Activated naive CD4-positive, alpha-beta T cell treated with anti-CD3 and anti-CD28 coated beads, Interleukin-2, amount 50 U/mL, for 72 hours (primary cell): ENCODE measurements at places on chromosomes 4 and X. TPM values are rescaled to one million over a fixed set of nuclear protein-coding genes. Genes with fewer than 3 reads are reported as not detected.

DNA sequence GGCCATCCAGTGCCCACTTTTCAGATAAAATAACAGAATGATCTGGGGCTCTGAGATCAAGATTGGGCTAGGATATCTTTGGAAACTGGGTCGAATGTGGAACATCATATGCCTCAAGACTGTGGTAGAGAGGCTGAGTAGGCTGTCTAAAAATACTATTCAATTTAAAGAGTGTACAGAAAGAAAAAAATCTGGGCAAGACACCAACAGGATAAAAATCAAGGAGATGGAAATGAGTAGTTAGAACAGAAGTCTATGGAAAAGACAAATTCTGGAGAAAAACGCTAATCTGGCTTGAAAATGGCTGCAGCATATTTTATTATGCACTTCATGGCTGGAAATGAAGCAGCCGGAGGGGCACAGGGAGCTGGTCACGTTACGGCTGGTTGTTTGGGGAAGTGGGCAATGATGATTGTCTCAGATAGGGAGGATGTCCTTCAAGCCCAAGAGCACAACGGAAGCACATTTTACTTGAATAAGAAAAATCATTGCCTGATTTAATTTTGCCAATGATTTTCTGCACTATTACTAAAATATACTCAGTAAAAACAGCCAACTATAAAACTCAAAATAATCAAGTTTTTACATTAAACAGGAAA is 27.1 kb upstream of the MAPK10 start:
- DNase-seq = no peak

DNA sequence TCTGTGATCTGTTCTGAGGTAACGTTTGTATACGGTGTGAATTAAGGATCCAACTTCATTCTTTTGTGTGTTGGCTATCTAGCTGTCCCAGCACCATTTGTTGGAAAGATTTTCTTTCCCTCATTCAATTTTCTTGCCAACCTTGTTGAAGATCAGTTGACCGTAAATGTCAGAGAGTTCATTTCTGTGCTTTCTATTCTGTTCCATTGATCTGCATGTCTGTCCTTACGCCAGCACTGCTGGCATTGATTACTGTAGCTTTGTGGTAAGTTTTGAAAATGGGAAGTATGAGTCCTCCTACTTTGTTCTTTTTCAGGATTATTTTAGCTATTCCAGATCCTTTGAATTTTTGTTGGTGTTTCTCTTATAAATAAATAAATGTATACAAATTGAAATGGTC is 60.8 kb downstream of the MTMR1 start:
- no peak for DNase-seq

GRCh38 chrX:45824471-45824870 is 623.8 kb upstream of the DIPK2B start:
- DNase-seq = no peak

DNA sequence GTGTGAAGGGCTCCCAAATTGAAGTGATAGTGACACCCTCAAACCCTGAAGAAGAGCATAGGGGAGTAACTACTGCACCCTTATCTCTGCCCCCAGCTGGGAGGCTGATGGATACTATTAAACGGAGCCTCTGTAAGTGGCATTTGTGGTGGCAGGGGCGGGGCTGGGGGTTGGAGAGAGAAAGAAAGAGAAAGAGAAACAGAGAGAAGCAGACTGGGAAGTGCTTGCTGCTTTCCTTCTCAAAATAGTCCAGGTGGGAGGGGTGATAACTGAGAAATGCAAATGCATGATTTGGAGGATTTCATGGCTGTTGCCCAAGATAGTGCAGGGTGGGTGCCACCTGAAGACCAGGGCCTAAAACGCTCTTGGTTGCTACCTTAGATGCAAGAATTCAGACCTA is 253.5 kb upstream of the GATB start:
- DNase-seq = no peak

DNA sequence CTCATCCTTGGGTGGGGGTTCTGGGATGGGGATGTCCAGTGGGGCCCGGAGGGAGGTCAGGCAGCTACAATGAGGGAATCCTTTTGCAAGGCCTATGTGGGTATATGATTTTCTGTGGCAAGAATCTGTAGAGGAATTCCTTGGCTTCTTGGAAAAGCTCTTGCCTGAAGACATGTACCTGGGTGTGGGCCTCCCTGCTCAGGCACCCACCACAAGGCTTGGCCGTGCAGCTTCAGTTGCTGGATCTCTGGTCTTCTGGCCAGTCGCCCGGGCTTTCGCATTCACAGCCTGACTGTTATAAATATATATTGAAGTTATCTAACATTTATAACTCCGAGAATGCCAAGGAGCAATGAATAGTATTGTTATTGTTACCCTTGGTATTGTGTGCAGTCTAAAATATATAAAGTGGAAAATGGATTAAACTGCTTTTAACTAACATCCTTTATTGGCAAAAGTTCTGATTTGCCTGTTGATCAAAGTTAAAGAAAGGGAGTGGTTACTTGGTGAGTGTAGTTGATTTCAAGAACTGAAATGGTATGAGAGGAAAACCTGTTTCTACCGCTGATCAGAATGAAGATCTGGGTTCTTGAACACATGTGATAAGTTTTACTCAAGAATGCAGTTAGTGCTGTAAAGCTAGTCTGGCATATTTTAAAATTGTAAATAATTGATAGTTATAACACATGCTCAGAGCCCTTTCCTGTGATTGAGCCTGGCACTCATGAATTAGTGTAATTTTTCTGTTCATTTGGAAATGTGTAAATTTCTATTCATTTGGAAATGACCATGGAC is 36.0 kb downstream of the PTTG2 start:
- no peak for DNase-seq

DNA sequence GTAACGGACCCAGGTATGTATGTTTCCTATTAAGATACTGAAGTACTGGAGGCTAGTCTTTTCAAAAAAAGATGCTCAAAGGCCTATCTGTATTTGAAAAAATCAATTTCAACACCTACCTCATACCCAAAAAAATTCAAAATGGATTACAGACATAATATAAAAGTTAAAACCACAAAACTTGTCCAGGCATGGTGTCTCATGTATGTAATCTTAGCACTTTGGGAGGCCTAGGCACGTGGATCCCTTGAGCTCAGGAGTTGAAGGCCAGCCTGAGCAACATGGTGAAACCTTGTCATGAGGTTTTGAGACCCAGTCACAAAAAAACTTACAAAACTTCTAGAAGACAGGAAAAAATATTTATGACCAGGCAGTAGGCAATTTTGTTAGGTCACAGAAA is 16.7 kb downstream of the RBMX start:
- DNase-seq = no peak

- no peak for DNase-seq
These were observed 226.9 kb upstream of the HCCS start for GRCh38 chrX:10884246-10884645.

- DNase-seq = no peak
These were observed 5.9 kb downstream of the SOD3 start for GRCh38 chr4:24801136-24801855.

DNA sequence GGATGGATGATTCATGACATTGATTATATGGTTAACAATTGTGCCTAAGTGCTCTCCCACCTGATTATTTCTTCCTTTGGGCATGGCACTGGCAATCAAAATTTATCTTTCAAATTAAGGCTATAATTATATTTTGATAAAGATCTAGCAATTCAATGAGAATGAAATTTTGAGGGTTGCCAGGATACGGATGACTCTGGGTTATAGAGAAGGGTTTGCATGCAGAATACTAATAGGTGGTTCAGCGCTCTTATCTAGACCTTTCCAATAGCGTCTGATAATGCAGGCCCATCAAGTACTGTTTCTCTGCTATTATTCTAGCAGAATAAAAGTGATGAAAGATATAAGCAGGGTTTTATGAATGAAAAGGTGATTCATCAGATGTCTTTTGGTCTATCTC is 74.9 kb upstream of the SCML1 start:
- no peak for DNase-seq

- no peak for DNase-seq
These were observed 6.9 kb downstream of the SH3TC1 start for GRCh38 chr4:8205749-8206611.

- DNase-seq = no peak
These were observed 29.3 kb downstream of the ZNF827 start for GRCh38 chr4:145909281-145909715.

- DNase-seq = no peak
These were observed 518.2 kb upstream of the HTR2C start for GRCh38 chrX:114065577-114066223.

- DNase-seq = no peak
These were observed 100.4 kb downstream of the CBLL2 start for GRCh38 chrX:22373094-22373493.

DNA sequence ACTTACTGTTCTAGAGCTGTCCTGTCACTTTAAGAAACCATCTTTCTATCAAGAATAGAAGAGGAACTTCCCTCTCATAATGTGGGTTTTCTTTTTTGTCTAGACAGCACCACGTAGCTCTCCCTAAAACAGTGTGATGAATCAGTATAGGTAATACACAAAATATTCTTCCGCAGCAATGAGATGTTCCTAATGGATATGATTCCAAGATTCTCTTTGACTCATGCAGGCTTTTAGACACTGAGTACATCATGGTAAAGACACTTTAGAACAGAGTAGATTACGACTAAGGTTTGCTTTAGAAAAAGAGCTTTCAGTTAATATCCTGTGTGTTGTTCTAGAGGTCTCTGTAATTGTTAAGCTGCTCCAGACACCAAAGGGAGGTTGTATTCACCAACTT is 69.8 kb downstream of the PTTG2 start:
- no peak for DNase-seq

- no peak for DNase-seq
These were observed 59.3 kb upstream of the CLDN34 start for GRCh38 chrX:9907645-9908387.

DNA sequence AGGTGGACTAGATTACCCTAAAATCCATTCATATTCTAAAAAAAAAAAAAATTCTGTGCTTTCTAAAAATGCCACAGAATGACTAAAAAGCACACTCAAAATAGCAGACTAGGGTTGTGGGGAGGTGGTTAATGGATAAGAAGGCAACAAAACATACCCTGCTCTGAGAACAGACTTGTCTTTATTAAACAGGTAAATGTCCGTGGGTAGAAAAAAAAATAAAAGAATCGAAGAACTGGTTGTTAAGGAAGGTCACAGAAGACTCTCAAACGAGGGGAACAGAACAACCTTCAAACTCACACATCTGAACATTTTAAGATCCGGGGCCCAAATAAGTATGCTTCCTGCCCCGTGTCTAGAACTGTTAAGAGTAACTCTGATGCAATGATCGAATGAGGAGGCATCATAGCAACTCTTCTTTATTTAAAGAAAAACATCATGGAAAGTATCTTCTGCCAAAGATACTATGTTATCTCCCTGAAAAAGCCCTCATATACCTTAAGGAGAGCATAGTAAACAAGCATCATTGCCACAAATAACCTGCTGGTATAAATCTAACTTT is 68.4 kb downstream of the ELF2 start:
- no peak for DNase-seq

DNA sequence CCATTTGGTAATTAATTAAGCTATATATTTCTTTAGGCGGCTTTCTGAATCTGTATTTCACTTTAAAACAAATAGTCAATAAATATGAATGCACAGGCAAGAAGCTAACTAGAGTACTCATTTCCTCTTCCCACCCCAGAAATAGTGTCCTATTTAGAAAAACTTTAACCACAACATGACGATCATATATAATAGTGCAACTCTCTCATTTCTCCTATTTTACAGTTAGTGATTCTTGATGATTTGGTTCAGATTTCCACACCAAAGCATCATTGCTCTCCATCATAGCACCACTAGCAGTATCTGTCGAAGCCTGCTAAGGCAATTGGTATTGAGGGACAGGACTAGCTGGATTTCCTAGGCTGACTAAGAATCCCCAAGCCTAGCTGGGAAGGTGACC is 184.0 kb upstream of the GALNTL6 start:
- DNase-seq = no peak

DNA sequence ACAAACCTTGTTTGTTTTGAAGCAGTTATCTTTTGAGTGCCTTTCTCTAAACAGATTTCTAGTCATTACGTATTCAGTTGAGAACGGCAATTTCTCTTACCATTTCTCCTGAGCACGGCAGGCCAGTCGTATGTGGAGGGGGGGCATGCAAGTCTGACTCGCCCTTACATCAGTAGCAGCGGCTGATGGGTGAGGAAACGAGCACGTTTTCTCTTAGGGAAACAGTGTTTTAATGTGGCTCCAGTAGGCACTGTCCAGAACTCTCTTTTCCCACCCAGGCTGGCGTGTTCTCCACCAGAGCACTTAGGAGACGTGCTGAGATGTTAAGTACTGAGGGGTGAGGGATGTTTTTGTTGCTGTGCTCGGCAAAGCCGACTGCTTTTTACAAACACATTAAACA is 240.5 kb downstream of the STIM2 start:
- DNase-seq = no peak

DNA sequence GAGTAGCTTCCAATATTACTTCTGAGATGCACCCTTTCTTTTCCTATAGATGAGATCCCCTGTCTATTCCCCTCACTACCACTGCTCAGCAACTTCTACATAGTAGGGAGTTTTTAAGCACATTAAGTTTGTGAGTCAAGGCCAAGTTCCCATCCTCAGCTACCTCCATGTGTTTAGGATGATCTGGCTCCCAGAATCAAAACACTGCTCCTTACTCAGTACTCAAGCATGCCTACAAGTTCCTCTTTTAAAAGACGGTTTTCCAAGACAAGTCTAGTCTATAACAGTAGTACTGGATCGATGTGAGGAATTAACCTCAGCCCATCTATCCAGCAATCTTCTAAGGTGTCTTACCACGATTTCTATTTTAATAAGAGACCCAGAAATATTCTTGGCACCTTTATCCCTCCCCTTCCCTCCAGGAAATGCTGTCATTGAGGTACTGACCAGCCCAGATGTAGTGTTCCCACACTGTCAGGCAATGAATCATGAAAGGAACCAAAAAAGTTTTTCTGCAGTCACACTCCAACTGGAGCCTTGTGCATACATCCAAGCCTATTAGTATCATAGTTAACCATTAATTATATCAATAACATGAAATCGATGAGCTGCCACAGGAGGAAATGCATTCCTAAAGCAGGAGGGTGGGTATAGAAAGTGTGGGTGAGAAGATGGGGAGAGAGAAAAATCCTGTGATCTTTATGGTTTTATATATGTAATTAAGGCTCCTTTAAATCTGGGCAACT is 29.6 kb downstream of the AREG start:
- DNase-seq = no peak

GRCh38 chrX:40875476-40875875 is 140.1 kb upstream of the MED14 start:
- no peak for DNase-seq

DNA sequence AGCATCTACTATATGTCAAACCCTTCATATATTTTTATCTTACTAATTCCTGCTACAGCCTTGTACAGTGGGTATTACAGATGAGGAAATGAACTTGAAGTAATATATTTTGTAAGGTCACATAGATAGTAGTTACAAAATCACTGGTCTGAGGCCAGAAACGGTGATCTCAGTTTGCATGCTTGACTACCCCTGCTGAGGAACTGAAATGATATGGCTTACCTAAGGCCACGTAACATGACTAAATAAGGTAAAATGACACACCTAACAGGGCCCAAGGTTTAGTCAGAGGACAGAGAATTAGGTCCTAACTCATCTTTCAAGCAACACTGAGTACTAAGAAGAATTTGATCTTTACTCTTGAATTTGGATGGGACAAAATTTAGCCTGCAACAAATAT is 1.5 kb upstream of the COMMD8 start:
- no peak for DNase-seq

The RS1 gene
- not detected for total RNA-seq

The ZNF732 gene
- not detected for total RNA-seq

The CCSER1 gene
- total RNA-seq = not detected

The NIPAL1 gene
- 3.9 TPM for total RNA-seq

The TCEANC gene
- total RNA-seq = 2.6 TPM

The CAPN6 gene
- not detected for total RNA-seq

The CCDC110 gene
- 1.0 TPM for total RNA-seq

The SMIM9 gene
- total RNA-seq = not detected

The PAK3 gene
- total RNA-seq = 0.27 TPM

The KLF8 gene
- 7.9 TPM for total RNA-seq

The DCHS2 gene
- total RNA-seq = not detected
